ENCODE measurements at places on chromosomes 4 and X.

GRCh38 chr4:6909113-6909969, at the start of gene TBC1D14:
TSS of gene TBC1D14 (plus strand) at chr4:6909826. CDS start at chr4:6923390, 13,564 bp downstream.
- peak; percentile 71 for DNase-seq

DNA sequence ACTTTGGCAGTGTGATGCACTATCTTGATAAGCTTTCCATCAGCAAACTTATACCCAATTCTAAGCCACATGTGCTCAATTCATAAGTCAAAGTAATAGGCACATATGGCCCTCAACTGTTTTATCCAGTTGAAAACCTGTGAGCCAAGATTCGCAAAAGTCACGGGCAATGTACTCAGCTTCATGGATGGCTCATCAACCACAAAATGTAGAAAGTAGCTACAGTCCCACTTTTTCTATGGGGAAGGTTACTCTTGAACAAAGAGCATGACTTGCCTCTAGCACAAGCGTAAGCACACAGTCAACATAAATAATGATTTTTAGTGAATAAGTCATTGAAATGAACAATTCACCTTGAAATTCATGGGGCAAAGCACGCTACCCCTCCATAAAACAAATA, 25.1 kb upstream of the DDX53 start:
- no peak for DNase-seq

- peak; percentile 0 for DNase-seq
Observed at GRCh38 chr4:118740869-118741268, 55.7 kb downstream of the METTL14 start.

GRCh38 chrX:155534800-155535199, 76.4 kb upstream of the F8A3 start:
- DNase-seq = no peak

DNA sequence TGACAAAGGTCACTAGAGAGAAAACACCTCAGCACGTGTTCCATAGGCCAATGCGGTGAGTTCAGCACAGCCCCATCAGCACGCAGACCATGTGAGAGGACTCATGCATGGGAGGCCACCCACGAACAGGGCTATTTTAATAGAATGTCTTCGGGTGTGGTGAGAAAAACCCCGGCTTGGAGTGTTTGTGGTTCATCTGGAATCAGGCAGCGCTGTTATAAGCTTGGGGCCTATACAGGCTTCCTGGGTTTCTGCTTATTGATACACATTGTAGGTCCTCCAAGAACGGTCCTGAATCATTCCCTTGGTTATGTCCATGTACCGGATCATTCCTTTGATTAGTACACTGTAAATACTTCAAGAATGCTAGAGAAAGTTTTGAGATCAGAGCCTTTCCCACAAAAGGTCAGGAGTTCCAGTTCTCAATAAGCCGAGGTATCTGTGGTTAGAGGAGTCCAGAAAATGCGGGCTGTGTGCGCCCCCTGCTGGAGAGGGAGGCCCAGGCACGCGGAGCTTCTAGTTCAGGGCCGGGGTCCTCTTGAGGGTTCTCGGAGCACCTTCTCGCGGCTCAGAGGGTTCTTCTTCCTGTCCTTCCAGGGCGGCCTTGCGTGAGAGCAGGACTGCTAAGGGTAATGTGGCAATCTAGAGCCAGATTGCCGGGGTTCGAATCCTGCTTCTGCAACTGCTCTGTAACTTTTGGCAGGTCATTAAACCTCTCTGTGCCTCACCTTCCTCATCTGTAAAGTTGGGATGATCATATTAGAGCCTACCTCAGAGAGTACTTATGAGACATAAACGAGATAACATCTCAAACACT, 51.8 kb downstream of the TLR10 start:
- no peak for DNase-seq

DNA sequence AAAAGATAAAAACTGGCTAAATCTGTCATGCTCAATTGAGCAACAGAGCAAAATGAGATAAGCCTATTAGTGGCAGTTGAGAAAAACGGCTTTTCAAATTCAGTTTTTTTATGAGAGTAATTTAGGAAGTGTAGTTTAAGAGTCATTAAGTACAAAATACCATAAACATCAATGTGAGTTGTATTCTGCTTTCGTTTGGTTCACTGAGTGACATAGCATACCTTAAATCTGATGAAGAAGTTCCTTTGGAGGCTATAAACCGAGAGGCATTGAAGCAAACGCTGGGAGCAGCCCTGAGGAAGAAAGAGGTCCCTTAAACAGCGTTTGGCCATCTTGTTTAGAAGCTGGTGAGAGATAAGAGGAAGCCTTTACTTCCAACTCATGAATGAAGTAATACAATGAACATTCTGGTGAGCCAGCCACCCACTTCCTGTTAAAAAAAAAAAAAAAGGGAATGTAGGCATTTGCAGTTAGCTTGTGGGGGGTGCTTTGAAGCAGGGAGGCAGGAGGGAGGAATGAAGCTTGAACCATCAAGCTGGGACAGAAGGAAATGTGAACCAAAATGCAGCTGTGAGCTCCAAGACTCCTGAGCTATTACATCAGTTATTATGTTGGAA, 132.3 kb downstream of the ZNF330 start:
- DNase-seq = no peak

- DNase-seq = no peak
Observed at GRCh38 chrX:133749951-133750350, 235.4 kb downstream of the GPC3 start.

GRCh38 chrX:132033166-132033565, 10.1 kb downstream of the STK26 start:
- DNase-seq = no peak

DNA sequence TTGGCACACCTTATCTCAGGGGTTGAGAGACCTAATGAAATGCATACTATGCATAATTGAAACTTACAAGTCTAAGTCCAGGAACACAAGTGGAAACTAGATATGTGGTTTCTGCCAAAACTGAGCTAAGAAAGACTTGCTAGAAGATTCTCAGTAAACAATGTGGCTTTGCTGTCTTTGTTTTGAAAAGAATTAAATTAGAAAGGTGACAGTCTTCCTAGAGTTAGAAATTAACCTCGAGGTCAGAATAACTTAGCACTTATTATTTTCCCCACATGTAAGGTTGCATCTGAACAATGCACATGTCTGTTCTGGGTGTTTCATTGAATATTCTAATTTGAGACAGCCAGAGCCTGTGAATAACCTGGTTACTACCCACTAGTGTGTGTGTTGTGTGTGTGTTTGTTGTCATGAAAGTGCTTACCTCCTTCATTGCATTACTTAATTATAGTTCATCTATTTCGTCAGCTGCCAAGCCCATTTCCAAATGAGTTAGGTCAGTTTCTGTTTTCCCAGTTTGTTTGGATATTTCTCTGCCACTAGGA, 1.5 kb downstream of the EREG start:
- DNase-seq = no peak

- DNase-seq = no peak
Observed at GRCh38 chr4:138300616-138301015, 58.5 kb upstream of the SLC7A11 start.

- no peak for DNase-seq
Observed at GRCh38 chr4:127641524-127641923, 8.8 kb downstream of the INTU start.

GRCh38 chrX:122943918-122944317, 240.2 kb upstream of the GRIA3 start:
- DNase-seq = no peak

- DNase-seq = peak; percentile 74
Observed at GRCh38 chr4:140757232-140757630, 1.0 kb upstream of the TBC1D9 start.

- DNase-seq = no peak
Observed at GRCh38 chr4:14303856-14304255, 676.3 kb upstream of the BOD1L1 start.

- DNase-seq = no peak
Observed at GRCh38 chrX:109347632-109348031, 134.3 kb downstream of the GUCY2F start.
